ENCODE measurements at places on chromosomes 2 and 18.

DNA sequence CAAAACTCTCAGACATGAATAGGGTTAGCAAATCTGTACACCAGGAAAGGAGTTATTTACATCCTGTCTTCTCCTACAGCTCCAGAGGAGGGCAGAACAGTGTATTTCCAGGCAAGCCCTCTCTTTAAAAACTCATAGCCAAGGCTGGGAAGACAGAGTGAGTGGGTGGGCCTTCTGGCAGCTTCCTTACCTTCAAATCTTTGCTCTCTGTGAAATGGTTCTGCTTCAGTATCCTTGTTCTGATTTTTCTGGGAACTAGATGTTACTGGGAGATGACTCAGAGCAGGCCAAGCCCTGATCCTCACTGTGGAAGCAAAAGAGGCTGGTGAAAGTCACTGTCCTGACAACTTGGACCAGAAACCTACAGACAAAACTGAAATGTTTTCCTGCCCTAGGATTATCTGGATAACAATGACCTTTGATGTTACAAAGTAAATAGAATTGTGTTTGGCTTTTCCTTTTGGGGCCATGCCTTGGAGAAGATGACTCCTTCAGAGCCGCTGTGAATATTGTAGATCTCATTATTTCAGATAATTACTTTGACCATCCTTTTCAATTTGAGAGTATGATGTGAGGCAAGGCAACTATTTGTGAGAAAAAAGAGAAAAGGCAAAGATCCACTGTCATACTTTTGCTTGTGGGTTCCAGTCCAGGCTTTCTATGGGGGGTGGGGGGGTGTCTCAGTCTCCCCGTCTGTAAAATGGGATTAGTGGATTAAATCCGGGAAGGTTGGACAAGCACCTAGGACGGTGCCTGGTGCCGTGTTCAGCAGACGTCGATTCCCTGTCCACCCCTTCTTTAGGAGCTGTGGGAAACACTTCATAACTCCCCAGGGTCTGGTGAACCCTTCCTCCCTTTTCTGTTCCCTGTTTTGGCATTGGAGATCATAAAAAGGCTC is 644 bp upstream of the QPCT start:
- no peak for DNase-seq

DNA sequence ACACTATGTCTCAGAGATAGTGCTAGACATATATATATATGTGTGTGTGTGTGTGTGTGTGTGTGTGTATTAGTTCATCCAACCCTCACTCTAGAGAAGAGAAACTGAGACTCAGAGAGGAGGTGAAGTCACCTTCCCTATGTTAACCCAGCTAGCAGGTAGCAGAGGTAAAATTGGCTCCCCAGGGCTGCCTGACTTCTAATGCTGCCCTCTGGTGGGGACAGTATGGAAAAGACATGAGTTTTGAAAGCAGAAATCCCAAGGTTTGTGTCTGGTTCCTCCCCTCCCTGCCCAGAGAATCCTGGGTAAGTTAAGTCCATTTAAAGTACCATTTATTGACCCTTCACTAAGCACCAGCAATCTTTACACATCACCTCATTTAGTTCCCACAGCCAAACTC is 137.7 kb downstream of the THNSL2 start:
- DNase-seq, result no peak

GRCh38 chr2:16279201-16279570 is 338.8 kb downstream of the MYCN start:
- no peak for DNase-seq

GRCh38 chr2:164115806-164116205 is 380.0 kb upstream of the FIGN start:
- no peak for DNase-seq

- DNase-seq, result no peak
Observed at GRCh38 chr2:24749069-24749691, 44.0 kb downstream of the PTRHD1 start.

DNA sequence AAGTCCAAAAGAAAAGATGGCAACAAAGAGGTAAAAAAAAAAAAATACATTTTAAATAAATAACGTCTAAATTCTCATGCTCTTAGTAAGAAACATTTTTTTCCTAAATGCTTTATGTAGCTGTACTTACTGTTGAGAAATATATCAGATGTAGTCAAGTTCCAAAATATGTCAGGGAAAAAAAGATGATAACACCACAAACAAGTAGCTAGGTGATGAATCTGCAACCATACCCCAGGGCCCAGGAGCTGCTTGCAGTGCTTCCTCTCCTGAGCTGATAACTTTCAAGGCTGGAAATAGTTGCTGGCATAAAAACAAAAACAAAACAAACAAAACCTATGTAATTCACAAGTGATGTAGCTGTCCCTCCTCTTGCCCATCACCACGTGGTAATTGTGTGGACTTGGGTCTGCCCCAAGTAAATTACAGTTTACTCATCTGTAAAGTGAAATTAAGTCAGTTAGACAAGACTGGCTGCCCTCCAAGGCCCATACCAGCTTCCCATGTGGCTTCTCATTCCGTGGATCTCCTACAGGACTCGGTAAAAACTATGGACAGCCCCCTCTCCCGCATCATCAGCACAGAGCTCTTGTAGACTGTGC is 82.6 kb downstream of the SP100 start:
- DNase-seq, result no peak

DNA sequence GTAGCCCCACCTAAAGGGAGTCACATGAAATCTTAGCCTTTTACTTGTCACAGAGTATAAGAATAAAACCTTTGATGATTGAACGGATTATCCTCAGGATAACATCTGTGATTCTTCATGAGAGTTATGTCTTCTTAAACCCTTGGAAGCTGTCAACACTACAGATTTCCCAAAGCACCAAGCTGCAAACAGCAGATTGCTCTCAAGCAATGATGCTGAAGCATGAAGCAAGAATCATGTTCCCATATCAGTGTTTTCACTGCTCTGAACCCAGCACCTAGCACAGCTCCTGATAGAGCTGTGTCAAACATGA is 47.6 kb upstream of the CELF4 start:
- no peak for DNase-seq

Data from nephron progenitor cell (in vitro differentiated cells).